Stimulated activated CD8-positive, alpha-beta memory T cell treated with anti-CD3 and anti-CD28 coated beads, Interleukin-2, amount 100 ng/mL, for 1 hour (primary cell): ENCODE measurements at places on chromosomes 3 and 15.

DNA sequence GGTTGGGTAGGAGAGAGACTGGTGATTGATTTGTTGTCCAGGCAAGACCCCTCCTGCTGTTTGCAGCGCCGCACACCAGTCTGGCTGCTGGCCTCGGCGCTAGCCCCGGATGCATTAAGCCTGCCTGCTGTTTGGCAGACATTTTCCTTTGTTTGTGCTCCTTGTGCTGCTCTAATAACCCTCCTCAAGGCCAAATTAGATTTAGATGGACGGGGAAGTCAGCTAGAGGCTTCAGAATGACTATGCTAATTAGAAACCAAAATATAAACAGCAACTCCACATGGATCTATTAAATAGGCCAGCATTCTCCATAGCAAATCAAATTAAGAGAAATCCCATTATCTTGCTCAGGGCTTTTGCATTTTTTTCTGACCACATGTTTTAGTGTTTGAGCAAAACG lies 445.2 kb downstream of the SQOR start:
- DNase-seq, result no peak

DNA sequence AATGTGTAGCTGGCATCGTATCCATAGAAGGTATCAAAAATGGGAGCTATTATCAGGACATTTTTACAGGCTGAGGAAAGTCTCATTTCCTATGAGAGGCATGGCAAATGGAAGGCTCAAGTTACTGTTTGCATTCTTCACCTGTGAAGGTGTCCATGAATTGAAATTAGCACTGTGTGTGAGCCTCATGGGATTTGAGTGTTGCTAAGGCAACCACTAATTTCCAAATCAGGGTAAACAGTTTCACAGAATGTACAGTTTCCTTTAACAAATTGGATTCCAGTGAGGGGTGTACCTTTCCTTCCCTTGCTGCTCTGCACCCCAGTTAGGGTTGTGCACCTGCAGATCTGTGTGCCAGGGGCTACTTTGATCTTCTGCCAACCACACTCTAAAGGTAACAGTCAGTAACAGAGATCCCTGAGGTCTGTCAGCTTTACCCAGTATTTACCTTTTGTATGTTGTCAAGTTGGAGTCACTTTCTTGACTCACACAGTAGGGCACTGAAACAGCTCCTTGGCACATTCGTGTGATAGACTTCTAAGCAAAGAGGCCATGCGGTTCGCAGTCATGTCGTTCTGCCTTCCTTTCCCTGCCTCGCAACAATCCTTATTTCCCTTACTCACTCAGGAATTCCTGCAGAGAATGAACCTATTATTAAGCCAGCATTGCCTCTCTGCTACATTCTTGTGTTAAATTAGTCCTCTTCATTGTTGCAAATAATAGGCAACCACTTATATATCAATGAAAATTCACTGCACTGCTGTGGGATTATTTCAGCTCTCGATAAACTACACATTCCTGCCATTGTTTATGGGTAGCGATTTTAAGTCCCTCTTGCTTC lies 129.8 kb upstream of the GBE1 start:
- no peak for DNase-seq

DNA sequence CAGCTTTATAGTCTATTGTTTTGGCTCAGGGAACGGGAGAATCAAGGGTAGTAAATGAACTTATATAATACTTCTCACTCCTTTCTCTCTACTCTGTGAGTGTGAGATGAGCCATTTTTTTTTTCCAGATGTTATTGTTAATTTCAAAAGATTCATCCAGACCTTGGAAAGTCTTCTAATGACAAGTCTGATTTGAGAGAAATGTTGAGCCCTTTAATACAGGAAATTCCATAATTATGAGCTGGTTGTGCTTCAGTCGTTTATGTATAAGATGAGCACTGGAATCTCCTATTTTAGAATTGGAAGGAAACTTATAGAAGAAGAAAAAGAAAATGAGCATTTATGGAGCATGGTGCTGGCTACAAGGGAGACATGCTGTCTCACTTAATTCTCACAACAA lies 92.0 kb downstream of the FBN1 start:
- no peak for DNase-seq

DNA sequence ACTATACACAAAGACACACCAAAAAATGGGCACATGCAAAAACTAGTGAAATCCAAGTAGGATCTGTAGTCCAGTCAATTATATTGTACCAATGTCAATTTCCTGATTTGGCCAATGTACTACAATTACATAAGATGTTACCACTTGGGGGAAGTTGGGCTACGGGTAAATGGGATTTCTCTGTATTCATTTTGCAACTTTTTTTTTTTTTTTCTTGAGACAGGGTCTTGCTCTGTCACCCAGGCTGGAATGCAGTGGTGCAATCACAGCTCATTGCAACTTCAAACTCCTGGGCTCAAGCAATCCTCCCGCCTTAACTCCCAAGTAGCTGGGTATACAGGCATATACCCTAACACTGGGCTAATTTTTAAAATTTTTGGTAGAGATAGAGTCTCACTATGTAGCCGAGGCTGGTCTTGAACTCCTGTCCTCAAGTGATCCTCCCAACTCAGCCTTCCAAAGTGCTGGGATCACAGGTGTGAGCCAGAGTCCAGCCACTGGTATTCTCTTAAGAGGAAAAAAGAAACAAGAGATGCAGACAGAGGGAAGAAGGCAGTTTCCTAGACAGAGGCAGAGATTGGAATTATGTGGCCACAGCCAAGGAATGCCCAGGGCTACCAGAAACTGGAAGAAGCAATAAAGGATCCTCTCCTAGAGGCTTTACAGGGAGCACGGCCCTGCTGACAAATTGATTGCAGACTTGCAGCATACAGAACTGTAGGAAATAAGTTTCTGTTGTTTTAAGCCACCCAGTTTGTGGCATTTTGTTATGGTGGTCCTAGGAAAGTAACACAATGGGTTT lies 33.3 kb downstream of the TFDP2 start:
- no peak for DNase-seq

GRCh38 chr3:154759966-154760365 lies 320.2 kb upstream of the MME start:
- no peak for DNase-seq

GRCh38 chr3:100850701-100851100 lies 141.4 kb downstream of the TFG start:
- DNase-seq, result no peak

GRCh38 chr3:165729756-165730155 lies 107.5 kb downstream of the BCHE start:
- DNase-seq, result no peak

GRCh38 chr3:70507486-70507885 lies 195.0 kb upstream of the MDFIC2 start:
- no peak for DNase-seq

GRCh38 chr3:138199851-138200250 lies 12.8 kb downstream of the ARMC8 start:
- DNase-seq, result no peak

DNA sequence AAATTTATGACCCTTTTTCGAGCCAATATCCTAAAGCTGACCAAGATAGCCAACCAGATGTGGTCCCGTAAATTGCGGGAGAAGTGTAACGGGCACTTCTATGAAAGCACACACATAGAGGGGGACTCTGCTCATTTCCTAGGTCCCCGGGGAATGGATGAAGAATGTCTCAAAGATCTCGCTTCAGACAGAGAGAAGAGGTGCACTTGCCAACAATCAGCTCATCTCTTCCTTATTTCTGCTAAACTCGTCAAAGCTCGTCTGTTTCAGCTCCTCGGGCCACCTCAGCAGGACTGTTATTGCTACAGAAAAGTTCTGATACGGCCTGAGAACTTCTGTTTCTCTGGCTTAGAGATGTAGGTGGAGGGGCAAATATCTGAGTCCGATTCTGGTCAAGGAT lies 71.8 kb downstream of the TM2D3 start:
- DNase-seq, result no peak
